ENCODE measurements at places on chromosomes 4 and X.

- DNase-seq: no peak
Measured at GRCh38 chrX:110504947-110505346, 146.3 kb downstream of the RTL9 start.

DNA sequence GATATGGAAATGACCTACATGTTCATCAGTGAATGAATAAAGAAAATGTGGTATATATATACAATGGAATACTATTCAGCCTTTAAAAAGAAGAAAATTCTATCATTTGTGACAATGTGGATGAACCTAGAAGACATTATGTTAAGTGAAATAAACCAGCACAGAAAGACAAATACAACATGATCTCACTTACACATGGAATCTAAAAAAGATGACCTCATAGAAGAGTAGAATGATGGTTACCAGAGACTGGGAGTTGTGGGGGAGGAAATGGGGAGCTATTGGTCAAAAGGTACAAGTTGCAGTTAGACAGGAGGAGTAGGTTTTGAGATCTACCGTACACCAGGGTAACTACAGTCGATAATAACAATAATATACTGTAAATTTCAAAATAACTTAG is 51.5 kb downstream of the WNK3 start:
- no peak for DNase-seq

DNA sequence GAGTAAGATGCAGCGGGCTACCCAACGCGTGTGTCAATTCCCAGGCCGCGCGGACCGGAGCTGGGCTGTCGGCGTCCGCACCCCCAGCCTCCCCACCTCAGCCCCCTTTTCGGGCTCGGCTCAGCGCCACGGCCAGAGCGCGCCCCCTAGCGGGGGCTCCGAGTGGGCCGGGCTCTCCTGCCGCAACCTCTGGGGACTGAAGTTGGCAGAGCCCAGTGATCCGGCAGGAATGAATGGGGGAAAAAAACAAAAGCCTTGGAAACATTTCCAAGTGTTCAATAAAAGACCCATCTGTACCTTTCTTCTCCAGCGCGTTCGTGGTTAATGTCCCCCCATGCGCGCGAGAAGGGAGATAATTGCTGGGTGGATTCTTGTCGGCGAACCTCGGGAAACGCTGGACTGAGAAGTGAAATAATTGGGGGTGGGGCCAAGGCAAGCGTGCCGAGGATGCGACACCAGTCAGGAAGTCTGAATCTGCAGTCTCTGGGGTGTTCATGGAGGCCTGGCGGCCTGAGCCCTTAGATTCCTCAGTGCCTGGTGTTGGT is 5.2 kb upstream of the ARX start:
- no peak for DNase-seq

DNA sequence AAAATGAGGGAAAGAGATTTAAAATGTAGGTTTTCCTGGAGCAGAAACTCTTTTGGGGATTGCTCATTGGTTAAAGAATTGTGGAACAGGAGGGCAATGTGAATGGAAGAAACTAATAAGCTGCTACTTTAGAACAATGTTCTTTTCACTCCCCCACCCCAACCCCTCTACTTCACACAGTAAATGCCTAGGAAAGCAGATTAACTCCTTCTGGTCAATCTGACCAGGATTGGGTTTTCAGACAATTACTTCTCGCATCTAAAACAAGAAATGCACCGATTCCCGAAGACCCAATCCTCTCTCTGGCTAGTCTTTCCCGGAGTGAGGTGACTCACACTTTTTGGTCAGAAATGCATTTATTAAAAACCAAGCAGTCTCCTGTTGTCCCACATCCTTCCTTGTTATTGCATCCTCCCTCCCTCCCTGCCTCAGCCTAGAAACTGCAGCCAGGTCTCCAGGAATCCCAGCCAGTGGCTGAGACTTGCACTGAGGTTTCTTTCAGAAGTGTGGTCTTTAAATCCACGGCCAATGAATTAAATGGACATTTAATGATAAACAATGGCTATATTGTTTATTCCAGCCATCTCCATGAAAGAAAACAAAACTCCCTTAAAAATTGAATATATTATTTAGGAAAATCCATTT is 21.4 kb downstream of the MFAP3L start:
- no peak for DNase-seq

GRCh38 chr4:83413676-83414075 is 41.9 kb downstream of the HELQ start:
- no peak for DNase-seq

Measured in heart left ventricle (tissue), 16 donors.